ENCODE measurements at places on chromosomes 16 and 17. TPM values are rescaled to one million over a fixed set of nuclear protein-coding genes. Genes with fewer than 3 reads are reported as not detected.

KRT17 gene
- polyA plus RNA-seq = 8,666 TPM

RRAD gene
- polyA plus RNA-seq = 12.8 TPM

SDR42E2 gene
- polyA plus RNA-seq = not detected

SECTM1 gene
- polyA plus RNA-seq = 2.2 TPM

PRR11 gene
- polyA plus RNA-seq = 15.2 TPM

NSRP1 gene
- 10.1 TPM for polyA plus RNA-seq

RSL1D1 gene
- 84.2 TPM for polyA plus RNA-seq

NPIPA3 gene
- polyA plus RNA-seq = 1.2 TPM

CNTNAP4 gene
- 0.70 TPM for polyA plus RNA-seq

RPAIN gene
- 18.5 TPM for polyA plus RNA-seq

KRTAP9-4 gene
- polyA plus RNA-seq = not detected

MYH11 gene
- polyA plus RNA-seq = not detected
